ENCODE measurements at places on chromosomes 7 and 10. TPM values are rescaled to one million over a fixed set of nuclear protein-coding genes. Genes with fewer than 3 reads are reported as not detected.

The TUBAL3 gene
- total RNA-seq: not detected

The KIN gene
- 2.6 TPM for total RNA-seq

The GIMAP1 gene
- 1.4 TPM for total RNA-seq

The PPIF gene
- total RNA-seq: 93.4 TPM

The CPA2 gene
- 1.9 TPM for total RNA-seq

The CALHM3 gene
- total RNA-seq: not detected

The ANKRD61 gene
- total RNA-seq: not detected

The C7orf25 gene
- total RNA-seq: 3.6 TPM

The TMEM248 gene
- total RNA-seq: 60.2 TPM
